ENCODE measurements at places on chromosomes 1 and 21. TPM values are rescaled to one million over a fixed set of nuclear protein-coding genes. Genes with fewer than 3 reads are reported as not detected.
A peak's percentile ranks its signal among the peaks of the same experiment; 100 is the strongest.

GRCh38 chr1:153662269-153662668, 3.8 kb downstream of the SNAPIN start:
- no peak overlapping the region for H3K27ac ChIP-seq
- no peak for DNase-seq
- no peak overlapping the region for H3K4me3 ChIP-seq
- H3K4me1 ChIP-seq = peaks cover 5% of the 10 kb centered on the region
- no peaks in the 10 kb centered on the region for H3K27me3 ChIP-seq

GRCh38 chr1:7703321-7704213, 67.5 kb upstream of the VAMP3 start:
- no peak overlapping the region for H3K27ac ChIP-seq
- no peaks in the 10 kb centered on the region for H3K4me1 ChIP-seq
- H3K36me3 ChIP-seq = no peaks in the 10 kb centered on the region
- peak overlapping the region; percentile 30 for H3K4me3 ChIP-seq

- DNase-seq = no peak
- H3K27me3 ChIP-seq = no peaks in the 10 kb centered on the region
- H3K27ac ChIP-seq = no peak overlapping the region
- no peaks in the 10 kb centered on the region for H3K36me3 ChIP-seq
- H3K4me3 ChIP-seq = no peak overlapping the region
Observed at GRCh38 chr1:172373864-172374263, 46.6 kb upstream of the C1orf105 start.

MARCKSL1 gene
- 174 TPM for total RNA-seq

LRRC39 gene
- 0.37 TPM for total RNA-seq

- no peaks in the 10 kb centered on the region for H3K4me1 ChIP-seq
- no peaks in the 10 kb centered on the region for H3K36me3 ChIP-seq
- H3K27ac ChIP-seq = no peak overlapping the region
- no peak overlapping the region for H3K4me3 ChIP-seq
- no peaks in the 10 kb centered on the region for H3K27me3 ChIP-seq
Observed at GRCh38 chr1:115713906-115714305, 54.6 kb downstream of the CASQ2 start.

- peak; percentile 33 for DNase-seq
- no peaks in the 10 kb centered on the region for H3K4me1 ChIP-seq
Observed at GRCh38 chr1:19405761-19406487, 79.4 kb downstream of the CAPZB start.

- H3K4me3 ChIP-seq = no peak overlapping the region
- no peak for DNase-seq
- H3K4me1 ChIP-seq = no peaks in the 10 kb centered on the region
- H3K27ac ChIP-seq = no peak overlapping the region
Observed at GRCh38 chr1:113519556-113519955, 129.2 kb downstream of the MAGI3 start.

ZYG11A gene
- 0.05 TPM for total RNA-seq

DNA sequence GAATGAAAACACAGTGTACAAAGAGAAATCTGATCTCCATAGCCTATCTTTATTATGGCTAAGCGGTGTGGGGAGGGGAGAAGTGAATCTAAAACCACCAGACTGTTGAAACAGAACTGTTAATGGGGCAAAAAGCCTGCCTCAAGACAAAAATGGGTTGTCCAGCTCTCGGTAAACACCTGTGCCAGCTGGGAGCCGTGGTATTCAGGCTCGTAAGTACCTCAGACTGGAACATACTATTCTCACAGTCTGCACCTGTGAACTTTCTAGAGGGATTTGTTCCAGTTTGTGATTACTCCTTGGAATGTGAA, 42.7 kb upstream of the ATP1A1 start:
- H3K27me3 ChIP-seq = no peaks in the 10 kb centered on the region
- no peak for DNase-seq
- peaks cover 16% of the 10 kb centered on the region for H3K4me1 ChIP-seq
- no peak overlapping the region for H3K27ac ChIP-seq
- no peak overlapping the region for H3K4me3 ChIP-seq

DNA sequence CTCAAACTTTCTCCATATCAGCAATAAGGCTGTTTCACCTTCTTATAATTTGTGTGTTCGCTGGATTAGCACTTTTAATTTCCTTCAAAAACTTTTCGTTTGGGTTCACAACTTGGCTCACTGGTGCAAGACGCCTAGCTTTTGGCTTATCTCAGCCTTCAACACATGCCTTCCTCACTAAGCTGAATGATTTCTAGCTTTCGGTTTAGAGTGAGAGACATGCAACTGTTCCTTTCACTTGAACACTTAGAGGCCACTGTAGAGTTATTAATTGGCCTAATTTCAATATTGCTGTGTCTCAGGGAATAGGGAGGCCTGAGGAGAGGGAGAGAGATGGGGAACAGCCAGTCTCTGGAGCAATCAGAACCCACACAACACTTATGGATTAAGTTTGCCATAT, 41.2 kb upstream of the IFNLR1 start:
- H3K36me3 ChIP-seq = no peaks in the 10 kb centered on the region
- H3K27me3 ChIP-seq = no peaks in the 10 kb centered on the region
- no peaks in the 10 kb centered on the region for H3K4me1 ChIP-seq

DNA sequence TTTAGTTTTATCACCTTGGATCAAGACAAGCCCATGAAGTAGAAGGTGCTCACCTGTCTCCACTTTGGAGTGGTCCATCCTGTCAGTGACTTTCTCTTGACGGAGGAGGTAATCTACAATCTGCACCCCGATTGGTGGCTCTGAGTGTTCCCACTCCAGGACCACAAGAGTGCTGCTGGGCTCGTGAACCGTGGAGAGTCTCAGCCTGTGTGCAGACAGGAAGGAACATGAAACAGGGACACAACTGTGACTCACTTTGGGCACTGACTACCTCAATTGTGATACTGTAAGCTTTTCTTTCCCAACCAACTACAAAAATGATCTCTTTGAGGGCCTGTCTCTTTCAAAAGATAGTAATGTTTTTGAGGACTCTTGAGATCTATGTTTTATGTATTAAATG, 280.2 kb downstream of the ASTN1 start:
- no peak overlapping the region for H3K4me3 ChIP-seq
- no peaks in the 10 kb centered on the region for H3K4me1 ChIP-seq
- H3K36me3 ChIP-seq = no peaks in the 10 kb centered on the region
- H3K27ac ChIP-seq = no peak overlapping the region
- DNase-seq = no peak

DNA sequence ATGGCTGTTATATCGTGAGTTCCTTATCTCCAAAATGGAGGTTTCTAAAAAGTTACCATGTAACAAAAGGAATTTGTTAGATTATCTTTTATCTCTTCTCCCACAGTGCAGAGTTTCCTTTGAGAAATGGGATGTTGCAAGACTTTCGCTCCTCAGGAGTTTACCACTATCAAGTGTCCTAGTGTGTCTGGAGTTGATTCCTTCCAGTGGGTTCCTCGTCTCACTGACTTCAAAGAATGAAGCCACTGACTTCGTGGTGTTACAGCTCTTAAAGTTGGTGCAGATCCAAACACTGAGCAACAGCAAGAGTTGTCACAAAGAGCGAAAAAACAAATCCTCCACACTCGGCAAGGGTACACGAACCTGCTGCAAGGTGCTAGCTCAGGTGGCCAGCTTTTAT, 37.0 kb downstream of the SPAG17 start:
- no peak overlapping the region for H3K27ac ChIP-seq
- no peak for DNase-seq
